Uterus (tissue), 4 donors: ENCODE measurements at places on chromosomes 5 and 9. TPM values are rescaled to one million over a fixed set of nuclear protein-coding genes. Genes with fewer than 3 reads are reported as not detected.

The SLC2A8 gene
- total RNA-seq, result 14.2 TPM

The C9orf153 gene
- total RNA-seq, result 0.82 TPM

The TEX48 gene
- total RNA-seq, result not detected

The MSMP gene
- total RNA-seq, result not detected

The ECPAS gene
- 115 TPM for total RNA-seq

The SUSD3 gene
- total RNA-seq, result 9.3 TPM

The C5orf46 gene
- not detected for total RNA-seq

The DDX4 gene
- not detected for total RNA-seq

The RIC1 gene
- total RNA-seq, result 24.1 TPM

The EIF4E1B gene
- not detected for total RNA-seq

The PRSS3 gene
- total RNA-seq, result not detected

The GNA14 gene
- total RNA-seq, result 14.4 TPM
